Cardiac muscle cell (in vitro differentiated cells and primary cell): ENCODE measurements at places on chromosomes 11 and 22. TPM values are rescaled to one million over a fixed set of nuclear protein-coding genes. Genes with fewer than 3 reads are reported as not detected.

MMP27 gene
- not detected in 2 replicates for polyA plus RNA-seq

CCDC73 gene
- 0.76 TPM in 1 of 2 replicates, not detected in the other for polyA plus RNA-seq

MRGPRX3 gene
- polyA plus RNA-seq: not detected in 2 replicates

- H3K27ac ChIP-seq: no peak overlapping the region
- no peaks in the 10 kb centered on the region for H3K36me3 ChIP-seq
- no peak overlapping the region for H3K4me3 ChIP-seq
- H3K4me1 ChIP-seq: no peaks in the 10 kb centered on the region
- no peak for DNase-seq
These were observed 119.3 kb upstream of the OR9Q1 start for GRCh38 chr11:57904376-57904775.

GRCh38 chr22:44368611-44369292, 56.0 kb upstream of the SHISAL1 start:
- H3K36me3 ChIP-seq: no peaks in the 10 kb centered on the region
- no peaks in the 10 kb centered on the region for H3K4me1 ChIP-seq
- DNase-seq: no peak
- no peak overlapping the region for H3K27ac ChIP-seq
- H3K27me3 ChIP-seq: no peaks in the 10 kb centered on the region
- H3K4me3 ChIP-seq: no peak overlapping the region

DNA sequence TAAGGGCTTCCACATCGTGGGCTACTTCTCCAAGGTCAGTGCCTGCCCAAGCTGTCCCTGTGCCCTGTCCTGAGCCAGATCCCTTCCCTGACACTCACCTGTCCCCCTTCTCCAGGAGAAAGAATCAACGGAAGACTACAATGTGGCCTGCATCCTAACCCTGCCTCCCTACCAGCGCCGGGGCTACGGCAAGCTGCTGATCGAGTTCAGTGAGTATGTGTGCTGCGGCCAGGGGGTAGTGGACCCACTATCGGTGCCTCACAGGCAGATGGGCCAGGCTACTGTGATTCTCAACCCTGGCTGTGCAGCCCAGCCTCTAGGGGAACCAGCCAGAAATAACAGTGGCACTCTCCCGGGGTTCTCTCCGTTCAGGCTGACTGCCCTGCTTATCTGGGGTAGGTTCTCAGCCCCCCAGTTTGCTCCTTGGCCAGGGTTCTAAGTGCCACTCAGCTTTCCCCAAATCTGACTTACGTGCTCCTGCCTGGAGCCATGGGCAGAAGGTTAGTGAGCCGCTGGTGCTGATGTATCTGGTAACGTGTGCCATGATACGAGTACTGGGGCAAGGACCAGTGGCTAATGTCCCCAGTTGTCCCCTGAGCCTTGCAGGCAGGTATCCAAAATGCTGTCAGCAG, 3.7 kb downstream of the RNASEH2C start:
- H3K27ac ChIP-seq: no peak overlapping the region
- DNase-seq: no peak
- H3K4me3 ChIP-seq: no peak overlapping the region
- no peaks in the 10 kb centered on the region for H3K27me3 ChIP-seq
- peaks cover 32% of the 10 kb centered on the region for H3K36me3 ChIP-seq

GRCh38 chr11:123742724-123743120, 1.3 kb upstream of the ZNF202 start:
- H3K27ac ChIP-seq: peak overlapping the region; percentile 61
- peaks cover 12% of the 10 kb centered on the region for H3K4me1 ChIP-seq
- no peak for DNase-seq
- H3K4me3 ChIP-seq: peak overlapping the region; percentile 99

GRCh38 chr22:46362934-46363515, 27.5 kb downstream of the TRMU start:
- H3K4me3 ChIP-seq: no peak overlapping the region
- DNase-seq: no peak
- peaks cover 6% of the 10 kb centered on the region for H3K36me3 ChIP-seq
- H3K27me3 ChIP-seq: no peaks in the 10 kb centered on the region

GRCh38 chr11:4103269-4103668, 8.7 kb downstream of the RRM1 start:
- H3K4me1 ChIP-seq: no peaks in the 10 kb centered on the region
- H3K4me3 ChIP-seq: no peak overlapping the region
- no peak overlapping the region for H3K27ac ChIP-seq
- peaks cover 8% of the 10 kb centered on the region for H3K36me3 ChIP-seq
- no peaks in the 10 kb centered on the region for H3K27me3 ChIP-seq
